ENCODE measurements at places on chromosomes 2 and 18. TPM values are rescaled to one million over a fixed set of nuclear protein-coding genes. Genes with fewer than 3 reads are reported as not detected.

- no peak for DNase-seq
Measured at GRCh38 chr18:69596345-69596744, 195.7 kb downstream of the DOK6 start.

GRCh38 chr2:223586261-223586660 is 15.9 kb downstream of the SCG2 start:
- DNase-seq: peak; percentile 68

DNA sequence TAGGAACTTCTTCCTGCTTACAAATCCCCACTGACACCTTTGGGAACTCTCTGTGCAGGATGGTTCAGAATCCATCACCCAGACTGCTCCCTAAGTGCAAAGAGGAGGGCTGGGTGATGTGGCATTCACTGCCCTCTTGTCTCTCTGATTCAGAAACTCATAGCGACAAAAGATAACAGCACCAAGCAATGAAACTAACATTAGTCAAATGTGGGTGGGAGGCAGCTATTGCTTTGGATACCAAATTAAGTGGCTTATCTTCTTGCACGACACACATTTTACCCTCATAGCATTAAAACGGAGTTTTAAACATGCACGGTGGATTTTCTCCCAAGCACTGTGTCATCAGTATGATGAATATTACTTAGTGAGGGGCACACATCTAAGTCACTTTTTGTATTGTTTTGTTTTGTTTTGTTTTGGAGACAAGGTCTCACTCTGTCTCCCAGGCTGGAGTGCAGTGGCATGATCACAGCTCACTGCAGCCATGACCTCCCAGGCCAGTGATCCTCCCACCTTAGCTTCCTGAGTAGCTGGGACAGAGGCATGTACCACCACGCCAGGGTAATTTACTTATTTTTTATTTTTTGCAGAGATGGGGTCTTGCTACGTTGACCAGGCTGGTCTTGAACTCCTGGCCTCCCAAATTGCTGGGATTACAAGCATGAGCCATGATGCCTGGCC is 40.9 kb upstream of the NEB start:
- no peak for DNase-seq

DNA sequence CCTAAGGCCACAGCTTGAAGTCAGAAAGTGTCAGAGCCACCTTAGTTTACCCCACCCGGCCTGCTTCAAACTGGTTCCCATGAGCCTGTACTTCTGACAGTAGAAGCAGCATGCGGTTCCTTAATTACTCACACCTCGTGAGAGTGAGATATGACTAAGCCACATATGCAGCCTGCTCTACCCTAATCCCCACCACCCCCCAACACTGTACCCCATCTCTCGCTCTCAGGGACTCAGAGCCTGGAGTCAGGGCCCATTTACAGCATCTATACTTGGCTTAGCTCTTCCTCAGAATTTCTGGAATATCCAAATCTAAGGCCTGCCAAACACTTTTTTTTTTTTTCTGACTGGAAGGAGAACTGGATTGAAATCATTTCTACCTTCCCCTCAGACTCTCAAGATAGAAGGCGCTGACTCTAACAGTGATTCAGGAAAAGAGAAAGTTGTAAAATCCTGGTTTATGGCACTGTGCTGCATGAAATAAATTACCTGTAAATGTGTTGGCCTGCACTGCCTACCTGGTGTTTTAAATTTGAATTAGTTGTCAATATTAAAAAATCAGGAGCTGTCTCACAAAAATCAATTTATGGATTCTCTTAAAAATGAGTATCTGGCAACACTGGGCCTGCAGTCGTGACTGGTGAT is 360.0 kb downstream of the RND3 start:
- no peak for DNase-seq

DNA sequence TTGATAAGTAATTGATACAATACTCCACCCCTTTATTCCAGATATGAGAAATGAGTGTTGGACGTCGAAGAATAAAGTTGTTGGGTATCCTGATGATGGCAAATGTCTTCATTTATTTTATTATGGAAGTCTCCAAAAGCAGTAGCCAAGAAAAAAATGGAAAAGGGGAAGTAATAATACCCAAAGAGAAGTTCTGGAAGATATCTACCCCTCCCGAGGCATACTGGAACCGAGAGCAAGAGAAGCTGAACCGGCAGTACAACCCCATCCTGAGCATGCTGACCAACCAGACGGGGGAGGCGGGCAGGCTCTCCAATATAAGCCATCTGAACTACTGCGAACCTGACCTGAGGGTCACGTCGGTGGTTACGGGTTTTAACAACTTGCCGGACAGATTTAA is 26.3 kb downstream of the B3GNT2 start:
- no peak for DNase-seq

DNA sequence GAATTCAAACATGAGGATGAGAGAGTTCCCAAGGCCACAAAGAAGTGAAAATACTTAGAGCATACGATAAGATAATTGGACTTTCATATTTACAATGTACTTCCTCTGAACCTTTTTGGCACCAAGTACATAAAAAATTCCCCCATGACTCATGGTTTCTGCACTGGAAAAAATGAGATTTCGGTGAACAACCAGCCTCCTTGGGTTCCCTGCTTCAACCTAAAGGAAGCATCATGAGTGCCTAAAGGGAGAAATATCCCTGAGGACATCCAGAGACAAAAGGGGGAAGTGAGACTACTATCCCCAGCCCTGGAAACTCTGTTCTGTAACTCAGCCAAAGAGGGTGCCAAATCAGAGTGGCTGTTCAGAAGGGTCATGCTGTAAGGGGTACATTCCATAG is 562.7 kb upstream of the SLC39A10 start:
- no peak for DNase-seq

GRCh38 chr2:151634736-151635467 is 99.4 kb downstream of the NEB start:
- no peak for DNase-seq

GRCh38 chr2:110773401-110773921 is 41.1 kb downstream of the ACOXL start:
- DNase-seq: peak; percentile 53

Gene VWA3B
- not detected for total RNA-seq

Gene HOXD12
- not detected for total RNA-seq

Gene EVX2
- total RNA-seq: not detected

Gene RGPD8
- 6.7 TPM for total RNA-seq

Gene XDH
- 0.32 TPM for total RNA-seq

Gene POMC
- not detected for total RNA-seq

All from myocyte (in vitro differentiated cells).